Right atrium auricular region (tissue), 2 donors: ENCODE measurements at places on chromosomes 13 and 19. TPM values are rescaled to one million over a fixed set of nuclear protein-coding genes. Genes with fewer than 3 reads are reported as not detected.

GRCh38 chr19:17021793-17022590 lies 4.6 kb downstream of the CPAMD8 start:
- no peak for DNase-seq

GRCh38 chr19:47268028-47268427 lies 6.7 kb upstream of the INAFM1 start:
- DNase-seq: no peak

DNA sequence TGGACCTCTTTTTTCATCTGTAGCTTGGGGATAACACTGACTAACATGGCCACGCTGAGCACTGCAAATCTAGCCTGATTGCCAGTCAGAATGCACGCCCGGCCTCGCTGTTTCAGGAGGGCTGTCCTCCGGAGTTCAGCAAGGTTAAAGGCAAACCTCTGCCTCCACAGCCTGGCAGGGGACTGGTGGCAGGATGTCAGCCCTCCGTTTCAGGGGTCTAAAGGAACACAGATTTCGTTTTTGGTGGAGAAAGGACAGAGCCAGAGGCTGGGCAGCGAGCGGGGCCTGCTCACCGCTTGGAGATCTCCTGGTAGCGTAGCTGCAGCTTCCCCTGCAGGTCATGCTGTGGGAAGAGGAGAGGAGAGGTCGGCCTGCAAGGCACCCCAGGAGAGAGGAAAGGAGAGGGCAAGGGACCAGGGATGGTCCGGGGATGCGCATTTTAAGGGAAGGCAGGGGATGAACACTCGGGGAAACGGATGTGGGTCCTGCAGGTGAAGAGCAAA lies 560 bp downstream of the NDUFA7 start:
- no peak for DNase-seq

GRCh38 chr19:9941671-9942070 lies 5.4 kb upstream of the OLFM2 start:
- no peak for DNase-seq

DNA sequence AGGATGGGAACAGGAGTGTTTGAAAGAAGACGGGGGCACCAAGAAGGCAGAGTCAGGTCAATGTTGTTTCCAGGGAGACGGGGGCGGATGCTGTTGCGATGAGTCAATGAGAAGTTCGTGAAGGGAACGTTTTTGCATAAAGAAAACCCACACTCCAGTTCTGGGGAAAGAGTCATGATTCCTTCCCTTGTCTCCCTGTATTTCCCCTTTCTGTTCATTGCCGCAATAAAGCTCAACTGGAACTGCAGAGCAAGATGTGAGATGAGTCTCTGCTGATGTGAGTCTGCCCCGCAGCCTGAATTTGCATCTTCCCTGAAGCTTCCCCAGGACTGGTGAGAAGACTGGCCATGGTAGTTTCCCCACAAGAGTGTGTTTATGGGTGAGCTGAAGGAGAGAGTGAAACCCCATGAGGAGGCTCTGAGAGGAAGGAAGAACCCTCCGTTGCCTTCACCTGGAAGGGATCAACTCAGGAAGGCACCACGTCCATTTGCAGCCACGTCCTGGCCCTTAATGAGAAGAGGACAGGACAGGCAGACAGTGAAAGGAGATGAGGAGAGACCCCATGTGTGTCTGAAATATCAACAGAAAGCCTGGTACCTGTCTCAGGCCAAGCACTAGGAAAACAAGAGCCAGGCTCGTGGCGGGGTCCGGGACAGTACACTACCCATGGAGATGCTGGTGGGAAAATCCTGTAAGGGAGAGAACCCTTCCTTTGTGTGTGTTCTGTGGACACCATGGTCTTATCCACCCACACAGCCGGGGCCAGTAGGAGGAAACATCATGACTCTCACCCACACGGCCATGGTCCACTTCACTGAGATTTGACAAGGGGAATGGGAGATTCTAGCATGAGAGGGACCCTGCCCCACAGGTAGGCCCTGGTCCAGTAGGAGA lies 13.7 kb downstream of the LILRA1 start:
- no peak for DNase-seq

GRCh38 chr19:3774621-3775373 lies 2.8 kb upstream of the RAX2 start:
- no peak for DNase-seq

The ZNF793 gene
- total RNA-seq: 3.4 TPM
